ENCODE measurements at places on chromosomes 6 and 20. TPM values are rescaled to one million over a fixed set of nuclear protein-coding genes. Genes with fewer than 3 reads are reported as not detected.

The TCFL5 gene
- 5.7 TPM for total RNA-seq

DNA sequence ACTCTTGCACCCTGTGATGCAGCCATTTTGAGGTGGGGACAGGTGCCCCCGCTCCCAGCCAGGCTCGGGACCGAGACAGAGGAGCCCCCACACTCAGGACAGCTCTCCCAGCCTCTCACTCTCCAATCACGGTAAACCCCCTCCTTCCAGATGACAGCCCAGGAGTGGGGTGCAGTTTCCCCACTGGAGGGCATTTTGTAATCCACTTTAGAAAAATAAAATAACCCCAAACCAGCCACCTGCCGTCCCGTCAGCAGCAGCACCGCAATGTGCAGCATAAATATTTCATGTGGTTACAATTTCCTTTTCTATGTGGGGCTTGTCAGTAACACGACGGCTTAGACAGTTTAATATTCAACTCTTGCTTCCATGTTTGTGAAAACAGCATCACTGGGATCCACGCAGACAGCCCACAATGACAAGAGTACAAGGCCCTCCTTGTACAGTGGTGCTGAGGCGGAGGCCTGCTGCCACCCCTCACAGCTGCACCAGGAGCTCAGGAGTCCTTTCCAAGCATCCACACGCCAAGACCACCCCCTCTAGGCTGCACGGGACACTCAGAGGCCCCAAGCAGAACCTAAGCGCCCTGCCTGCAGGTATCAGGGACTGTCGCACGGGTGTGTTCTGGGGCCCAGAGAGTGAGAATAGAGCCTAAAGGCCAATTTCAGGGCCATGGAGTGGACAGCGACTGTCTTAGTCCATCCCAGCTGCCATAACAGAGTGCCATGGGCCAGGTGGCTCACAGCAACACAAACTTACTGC is 116.7 kb downstream of the JPH2 start:
- DNase-seq, result no peak

DNA sequence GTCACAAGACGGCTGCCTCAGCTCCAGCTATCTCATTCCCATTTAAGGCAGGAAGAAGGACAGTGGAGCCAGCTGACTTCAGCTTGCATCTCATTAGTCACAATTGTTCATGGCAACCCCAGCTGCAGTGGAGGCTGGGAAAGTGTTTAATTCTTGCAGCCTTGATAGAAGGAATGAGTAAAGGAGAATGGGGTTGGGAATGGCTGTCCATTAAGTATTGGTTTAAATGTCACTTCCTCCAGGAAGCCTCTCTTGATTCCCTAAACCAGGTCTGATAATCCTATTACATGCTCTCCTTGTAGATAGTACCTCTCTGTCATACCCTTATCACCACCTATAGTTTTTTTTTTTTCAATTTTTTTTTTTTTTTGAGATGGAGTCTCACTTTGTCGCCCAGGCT is 166.4 kb downstream of the TFAP2C start:
- DNase-seq, result no peak

DNA sequence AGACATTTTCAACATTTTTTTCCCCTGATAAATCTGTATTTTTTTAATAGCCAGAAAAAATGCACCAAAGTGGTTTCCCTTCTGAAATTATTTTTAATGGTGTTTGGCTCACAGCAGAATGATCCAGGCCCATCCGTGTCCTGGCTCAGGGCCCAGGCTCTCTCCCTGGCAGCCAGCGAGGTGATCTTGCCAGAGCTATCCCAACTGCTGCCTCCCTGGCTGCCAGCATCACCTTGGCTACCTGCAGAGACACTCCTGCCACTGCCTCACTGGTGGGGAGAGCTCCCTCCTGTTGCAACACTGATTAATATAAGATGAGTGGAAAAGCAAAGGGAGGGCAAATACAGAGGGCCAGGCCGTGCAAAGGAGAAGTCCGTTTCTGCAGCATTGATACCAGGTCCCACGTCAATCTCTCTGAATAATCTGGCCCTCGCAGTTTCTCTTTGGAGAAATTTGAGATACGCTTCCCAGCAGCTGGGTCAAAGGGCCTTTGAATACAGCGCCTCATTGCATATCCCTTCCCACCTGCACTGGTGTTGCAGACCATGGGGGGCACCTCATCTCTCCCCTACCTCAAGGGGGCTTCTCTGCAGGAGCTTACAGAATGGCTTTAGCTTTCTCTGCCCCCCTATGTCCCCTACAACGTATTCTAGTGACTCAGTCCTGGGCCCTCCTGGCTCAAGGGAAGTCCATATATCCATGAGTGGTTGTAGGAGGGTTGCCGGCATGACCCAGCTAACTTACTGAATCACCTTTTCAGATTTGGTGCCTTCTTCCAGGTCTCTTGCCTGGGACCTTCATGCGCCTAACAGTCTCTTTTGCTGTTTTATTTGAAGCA is 12.8 kb upstream of the DSTN start:
- no peak for DNase-seq

- no peak for DNase-seq
Observed at GRCh38 chr6:113102761-113103160, 754.4 kb upstream of the MARCKS start.

The FAM135A gene
- total RNA-seq, result 25.1 TPM

The SH3BGRL2 gene
- total RNA-seq, result 13.9 TPM

The TRERF1 gene
- total RNA-seq, result 2.2 TPM

DNA sequence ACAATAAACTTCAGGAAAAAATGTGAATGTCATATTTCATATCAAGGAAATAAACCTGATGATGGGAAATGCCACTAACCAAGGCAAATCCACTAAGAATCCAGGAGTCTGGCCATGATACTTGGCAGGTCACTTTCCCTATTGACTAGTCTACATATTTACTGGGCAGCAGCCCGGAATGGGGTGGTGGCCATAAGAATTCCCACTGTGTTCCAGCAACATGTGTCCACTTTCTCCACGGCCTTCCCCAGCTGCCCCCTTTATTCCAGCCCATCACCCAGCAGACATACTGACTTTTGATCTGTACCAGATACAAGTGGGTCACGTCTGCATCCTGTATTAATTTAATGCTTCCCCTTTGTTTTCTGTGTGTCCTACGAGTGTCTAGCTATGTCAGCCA is 234.5 kb upstream of the PRDM1 start:
- no peak for DNase-seq

DNA sequence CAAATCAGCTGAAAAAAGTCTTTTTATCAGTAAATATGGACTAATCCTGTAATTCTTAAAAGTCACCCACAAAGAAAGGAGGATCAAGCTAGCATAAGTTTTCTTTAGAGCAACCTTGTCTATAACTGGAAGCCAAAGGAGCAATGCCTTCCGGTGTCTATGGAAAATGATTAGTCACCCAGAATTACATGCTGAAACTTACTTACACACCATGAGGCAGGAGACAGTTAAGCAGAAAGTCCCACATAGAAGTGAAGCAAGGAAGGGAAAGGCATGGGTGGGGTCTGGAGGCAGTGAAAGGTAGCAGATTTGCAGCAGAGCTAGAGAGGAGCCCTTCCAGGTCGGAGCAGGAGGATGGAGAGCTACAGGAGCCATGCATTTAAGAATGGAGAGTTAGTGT is 153.7 kb upstream of the RIPOR2 start:
- DNase-seq, result no peak

The LINC00237 gene
- not detected for total RNA-seq

GRCh38 chr20:52193886-52194545 is 2.4 kb upstream of the ZFP64 start:
- no peak for DNase-seq

GRCh38 chr6:89281779-89282246 is 33.3 kb downstream of the GABRR2 start:
- DNase-seq, result no peak

DNA sequence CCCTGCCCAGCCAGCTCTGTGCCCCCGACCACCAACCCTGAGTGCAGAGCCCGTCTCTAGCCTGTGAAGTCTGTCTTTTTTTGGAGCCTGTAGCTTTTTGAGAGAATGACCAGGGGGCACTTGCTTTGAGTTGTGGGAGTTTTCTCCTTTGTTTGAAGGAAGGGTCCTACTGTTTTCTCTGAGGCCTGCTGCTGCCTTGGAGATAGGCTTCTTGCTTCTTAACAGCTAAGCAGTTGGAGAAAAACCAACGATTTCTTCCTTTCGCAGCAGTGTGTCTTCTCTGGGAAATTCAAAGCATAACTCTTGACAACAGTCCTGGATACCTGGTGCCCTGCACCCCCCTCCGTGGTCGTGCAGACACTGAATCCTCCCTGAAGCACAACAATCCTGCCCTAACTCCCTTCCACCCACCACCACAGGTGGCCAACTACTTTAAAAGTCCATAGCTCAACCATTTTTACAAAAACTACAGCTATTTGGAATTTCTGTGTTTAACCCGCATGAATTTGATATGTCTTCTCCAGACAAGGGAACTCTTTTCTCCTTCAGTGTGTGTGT is 61.0 kb downstream of the FAM50B start:
- DNase-seq, result no peak

The PGBD1 gene
- 7.1 TPM for total RNA-seq

GRCh38 chr6:5679691-5680090 is 327.0 kb downstream of the NRN1 start:
- DNase-seq, result no peak

The PHIP gene
- total RNA-seq, result 16.7 TPM

The FAM83C gene
- not detected for total RNA-seq

DNA sequence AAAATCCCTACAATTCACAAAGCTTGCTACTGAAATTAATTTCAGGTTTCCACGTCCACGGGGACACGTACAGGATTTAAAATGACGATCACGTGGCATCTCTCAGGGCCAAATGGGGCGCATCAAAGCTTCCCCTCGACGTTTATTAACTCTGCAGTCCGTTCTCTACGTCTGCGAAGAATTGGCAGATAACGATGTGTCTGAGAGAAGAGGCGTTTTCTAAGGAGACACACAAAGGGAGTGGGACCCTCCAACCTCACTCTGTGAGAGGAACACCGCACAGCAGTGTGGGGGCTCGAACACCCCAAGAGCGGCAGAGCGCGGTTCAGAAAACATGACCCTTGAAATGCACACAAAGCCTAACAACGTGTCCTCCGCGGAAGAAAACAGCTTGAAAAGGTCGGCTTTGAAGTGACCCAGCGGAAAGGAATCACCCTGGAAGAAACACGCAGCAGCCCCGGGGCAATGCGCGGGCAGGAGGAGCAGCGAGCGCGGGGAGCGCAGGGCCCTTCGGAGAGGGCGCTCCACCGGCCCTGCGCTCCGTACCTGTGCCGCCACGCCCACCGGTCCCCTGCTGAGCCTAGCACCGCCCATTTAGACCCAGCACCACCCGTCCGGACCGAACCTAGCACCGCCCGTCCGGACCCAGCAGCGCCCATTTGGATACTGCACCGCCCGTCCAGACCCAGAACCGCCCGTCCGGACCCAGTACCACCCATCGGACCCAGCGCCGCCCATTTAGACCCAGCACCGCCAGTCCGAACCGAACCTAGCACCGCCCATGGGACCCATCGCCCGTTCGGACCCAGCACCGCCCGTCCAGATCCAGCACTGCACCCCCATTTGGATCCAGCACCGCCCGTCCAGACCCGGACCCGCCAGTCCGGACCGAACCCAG is 1.1 kb upstream of the AFDN start:
- DNase-seq, result no peak

DNA sequence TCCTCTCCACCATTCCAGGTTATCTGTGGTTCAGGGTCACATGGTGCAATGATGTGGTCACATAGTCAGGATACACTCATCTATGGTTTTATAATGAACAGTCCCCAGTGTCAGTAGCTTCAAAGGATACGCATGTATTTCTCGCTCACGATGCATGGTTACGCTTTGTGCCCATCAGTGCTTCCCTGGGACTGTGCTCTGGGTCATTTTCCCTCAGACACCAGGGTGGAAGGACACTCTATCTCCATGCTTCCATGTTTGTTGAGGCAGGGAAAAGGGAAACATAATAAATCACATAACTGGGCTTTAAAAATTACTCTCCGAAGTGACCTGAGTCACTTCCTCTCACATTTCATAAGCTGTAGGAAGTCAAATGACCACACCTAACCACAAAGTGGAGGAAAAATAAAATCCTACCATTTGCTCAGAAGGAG is 394.8 kb upstream of the NOX3 start:
- DNase-seq, result no peak

GRCh38 chr20:2131366-2131765 is 29.7 kb downstream of the STK35 start:
- no peak for DNase-seq

The CALHM6 gene
- total RNA-seq, result 0.35 TPM

DNA sequence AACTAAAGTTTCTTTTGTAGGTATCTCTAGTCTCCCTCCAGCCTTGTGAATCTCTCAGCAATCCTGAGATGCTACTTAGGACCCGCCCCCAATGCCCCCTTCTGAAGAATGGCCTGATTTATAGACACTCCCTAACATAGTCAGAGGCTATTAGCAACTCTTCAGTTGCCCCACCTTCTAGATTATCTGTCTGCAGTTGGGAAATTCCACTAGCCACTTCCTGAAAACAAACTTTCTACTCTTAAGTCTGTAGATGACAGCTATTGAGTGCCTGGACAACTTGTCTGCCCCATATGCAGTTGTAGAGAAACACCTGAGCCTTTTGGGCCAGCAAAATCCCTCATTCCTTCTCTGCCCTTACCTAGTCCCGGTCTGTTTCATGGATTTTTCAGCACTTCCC is 188.2 kb upstream of the PREP start:
- no peak for DNase-seq

GRCh38 chr20:1810926-1811620 is 84.1 kb upstream of the SIRPA start:
- no peak for DNase-seq

DNA sequence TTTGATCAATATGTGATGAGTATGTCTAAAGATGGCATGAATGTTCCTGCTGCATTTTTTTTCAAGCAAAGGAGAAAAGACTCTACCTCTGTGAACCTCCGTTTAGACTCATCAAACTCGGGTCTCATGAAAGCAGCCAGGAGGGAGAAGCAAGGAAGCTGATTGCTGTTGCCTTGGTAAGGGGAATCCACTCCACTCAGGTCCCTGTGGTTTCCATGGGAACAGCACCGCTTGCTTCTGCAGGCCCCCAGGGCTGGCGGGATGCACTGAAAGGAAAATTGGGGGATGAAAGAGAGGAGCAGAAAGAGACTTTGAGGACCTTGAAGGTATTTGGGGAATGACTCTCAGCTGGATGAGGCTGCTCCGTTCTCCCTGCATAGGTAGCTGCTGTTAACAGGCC is 249.6 kb upstream of the RIN2 start:
- DNase-seq, result no peak

Measured in epithelial cell of proximal tubule (primary cell).